Astrocyte of the spinal cord (primary cell): ENCODE measurements at places on chromosomes 5 and 9.

- DNase-seq, result no peak
Measured at GRCh38 chr9:134723037-134723436, 81.4 kb downstream of the COL5A1 start.

DNA sequence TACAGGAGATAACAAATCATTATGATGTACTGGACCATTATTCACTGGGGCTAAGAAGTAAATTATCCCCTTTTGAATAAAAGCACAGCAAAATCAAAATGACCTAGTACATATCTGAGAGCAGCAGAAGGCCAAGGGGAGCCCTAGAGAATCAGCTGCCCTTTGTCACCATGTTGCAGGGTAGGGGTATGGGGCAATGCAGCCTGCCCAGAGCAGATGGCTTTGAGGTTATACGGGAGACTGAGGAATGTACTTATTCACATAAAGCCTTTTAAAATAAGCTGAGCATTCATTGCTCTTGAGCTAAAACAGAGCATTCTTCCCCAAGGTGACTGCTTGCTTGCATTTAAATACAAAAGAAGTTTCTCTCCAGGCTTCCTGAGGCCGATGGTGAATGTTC is 2.6 kb upstream of the TNFAIP8 start:
- no peak for DNase-seq

DNA sequence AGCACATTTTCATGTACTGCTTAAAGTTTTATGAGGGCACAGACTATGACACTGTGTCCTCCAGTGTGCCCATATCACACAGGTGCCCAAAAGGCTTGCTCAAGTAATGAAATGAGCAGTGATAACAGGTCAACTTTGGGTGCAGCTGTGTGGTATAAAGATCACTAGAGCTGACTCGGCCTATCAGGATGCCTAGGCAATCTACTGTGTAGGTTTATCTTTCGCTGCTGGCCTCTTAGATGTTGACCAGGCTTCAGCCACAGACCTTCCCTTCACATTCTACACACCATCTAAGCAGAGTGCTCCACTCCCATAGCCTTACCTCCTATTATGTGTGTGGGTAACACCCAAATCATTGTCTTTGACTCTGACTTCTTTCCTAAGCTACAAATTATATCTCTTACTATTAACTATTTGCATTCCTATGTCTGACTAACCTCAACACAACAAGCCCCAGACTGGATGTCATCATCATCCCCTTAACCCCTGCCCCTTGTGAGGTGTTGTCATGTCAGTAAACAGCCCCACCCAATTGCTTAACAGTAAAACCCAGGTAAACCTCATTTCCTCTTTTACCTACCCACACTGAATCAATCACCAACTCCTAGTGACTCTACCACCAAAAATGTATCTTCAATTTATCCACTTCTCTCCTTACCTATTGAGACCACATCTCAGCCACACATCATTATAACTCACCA is 2.5 kb downstream of the SREK1IP1 start:
- no peak for DNase-seq

DNA sequence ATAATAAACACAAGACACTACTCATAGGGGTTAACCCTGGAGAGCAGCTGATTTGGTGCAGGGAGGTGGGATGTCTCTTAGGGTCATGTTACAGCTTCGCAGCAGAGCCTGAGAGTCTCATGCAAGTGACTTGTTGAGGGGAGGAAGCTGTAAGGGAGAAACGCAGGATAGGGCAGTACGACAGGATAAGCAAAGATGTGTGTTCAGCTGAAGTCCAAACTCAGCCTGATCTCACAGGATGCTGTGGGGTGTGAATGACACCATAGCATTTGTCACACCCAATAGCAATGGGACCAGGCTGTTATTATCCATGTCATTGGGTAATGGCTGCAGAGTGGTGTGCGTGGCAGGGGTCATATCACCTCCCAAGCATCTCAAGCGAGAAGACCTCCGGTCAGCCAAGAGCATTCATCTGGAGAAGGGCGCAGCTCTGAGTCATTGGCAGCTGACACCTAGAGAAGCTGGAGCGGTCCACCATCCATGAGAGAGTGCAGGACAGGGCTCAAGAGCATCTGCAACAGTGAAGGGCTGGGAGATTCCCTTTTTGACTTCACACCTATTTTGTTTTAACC is 49.2 kb upstream of the RPL26L1 start:
- DNase-seq, result peak; percentile 82

GRCh38 chr5:136764601-136765000 is 399.3 kb upstream of the TRPC7 start:
- no peak for DNase-seq

DNA sequence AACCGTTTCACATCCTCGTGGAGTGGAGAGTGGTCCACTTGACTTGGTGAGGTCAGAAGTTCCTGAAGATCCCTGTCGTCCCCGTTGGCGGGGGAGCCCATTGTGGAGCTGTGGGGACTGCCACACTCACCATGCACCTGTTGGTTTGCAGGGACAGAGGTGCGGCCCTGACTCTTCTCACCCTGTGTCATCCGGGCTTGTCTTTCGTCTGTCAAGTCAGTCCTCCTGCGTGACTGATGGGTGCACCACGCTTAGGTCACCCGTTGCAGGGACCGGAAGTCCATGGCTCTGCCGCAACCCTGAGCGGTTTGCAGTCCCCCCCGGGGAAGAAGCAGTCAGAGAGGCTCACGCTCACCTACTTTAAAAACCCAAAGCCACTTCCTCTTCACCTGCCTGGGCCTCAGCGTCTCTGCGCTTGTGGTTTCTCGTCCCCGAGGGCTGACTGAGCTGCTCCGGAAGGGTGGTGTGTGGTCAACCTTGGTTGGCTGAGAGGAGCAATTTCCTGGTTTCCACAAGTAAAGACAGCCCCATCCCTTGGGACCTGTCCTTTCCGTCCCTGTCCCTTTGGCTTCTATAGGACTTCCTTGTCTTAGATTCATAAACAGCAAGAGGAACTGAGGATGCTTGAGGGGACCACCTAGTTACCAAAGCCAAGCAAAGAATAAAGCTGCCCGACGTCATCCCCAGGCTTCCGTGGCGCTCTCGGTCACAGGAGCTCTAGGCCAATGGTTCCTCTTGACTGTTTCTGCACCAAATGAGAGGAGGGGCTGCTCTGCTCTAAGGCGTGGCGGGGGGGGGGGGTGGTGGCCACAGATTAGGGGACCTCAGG is 53.2 kb downstream of the USP20 start:
- no peak for DNase-seq

DNA sequence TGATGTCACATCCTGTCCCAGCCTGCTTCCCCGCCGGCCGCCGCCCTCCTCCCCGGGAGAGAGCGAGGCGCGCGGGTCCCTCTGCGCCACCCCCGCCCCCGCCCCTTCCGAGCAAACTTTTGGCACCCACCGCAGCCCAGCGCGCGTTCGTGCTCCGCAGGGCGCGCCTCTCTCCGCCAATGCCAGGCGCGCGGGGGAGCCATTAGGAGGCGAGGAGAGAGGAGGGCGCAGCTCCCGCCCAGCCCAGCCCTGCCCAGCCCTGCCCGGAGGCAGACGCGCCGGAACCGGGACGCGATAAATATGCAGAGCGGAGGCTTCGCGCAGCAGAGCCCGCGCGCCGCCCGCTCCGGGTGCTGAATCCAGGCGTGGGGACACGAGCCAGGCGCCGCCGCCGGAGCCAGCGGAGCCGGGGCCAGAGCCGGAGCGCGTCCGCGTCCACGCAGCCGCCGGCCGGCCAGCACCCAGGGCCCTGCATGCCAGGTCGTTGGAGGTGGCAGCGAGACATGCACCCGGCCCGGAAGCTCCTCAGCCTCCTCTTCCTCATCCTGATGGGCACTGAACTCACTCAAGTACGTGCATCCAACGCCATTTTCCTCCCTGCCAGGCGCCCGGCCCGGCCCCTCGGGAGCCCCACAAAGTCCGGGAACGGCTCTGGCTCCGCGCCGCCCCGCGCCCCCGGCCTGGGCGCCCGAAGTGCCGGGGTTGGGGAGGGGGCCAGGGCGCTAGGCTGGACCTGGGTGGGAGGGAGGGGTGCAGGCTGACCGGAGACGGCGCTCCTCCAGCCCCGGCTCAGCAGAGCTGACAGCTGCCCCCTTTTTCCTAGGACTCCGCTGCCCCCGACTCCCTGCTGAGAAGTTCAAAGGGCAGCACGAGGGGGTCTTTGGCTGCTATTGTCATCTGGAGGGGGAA is 12.0 kb upstream of the OLFM1 start:
- no peak for DNase-seq

DNA sequence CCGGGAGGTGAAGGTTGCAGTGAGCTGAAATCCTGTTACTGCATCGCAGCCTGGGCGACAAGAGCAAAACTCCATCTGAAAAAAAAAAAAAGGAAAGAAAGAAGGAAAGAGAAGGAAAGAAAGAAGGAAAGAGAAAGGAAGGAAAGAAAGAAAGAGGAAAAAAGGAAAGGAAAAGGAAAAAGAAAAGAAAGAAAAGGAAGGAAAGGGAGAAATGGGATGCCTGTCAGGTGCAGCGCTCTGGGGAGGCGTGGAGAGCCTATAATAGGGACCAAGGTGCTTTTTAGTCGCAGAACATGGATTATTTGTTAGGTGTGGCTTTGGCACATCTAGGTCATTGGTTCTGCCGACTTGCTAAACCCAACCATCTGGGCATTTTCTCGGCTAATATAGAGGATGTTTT is 17.9 kb downstream of the EXOSC2 start:
- DNase-seq, result no peak

- DNase-seq, result no peak
Measured at GRCh38 chr5:73694089-73694488, 68.1 kb downstream of the ARHGEF28 start.

DNA sequence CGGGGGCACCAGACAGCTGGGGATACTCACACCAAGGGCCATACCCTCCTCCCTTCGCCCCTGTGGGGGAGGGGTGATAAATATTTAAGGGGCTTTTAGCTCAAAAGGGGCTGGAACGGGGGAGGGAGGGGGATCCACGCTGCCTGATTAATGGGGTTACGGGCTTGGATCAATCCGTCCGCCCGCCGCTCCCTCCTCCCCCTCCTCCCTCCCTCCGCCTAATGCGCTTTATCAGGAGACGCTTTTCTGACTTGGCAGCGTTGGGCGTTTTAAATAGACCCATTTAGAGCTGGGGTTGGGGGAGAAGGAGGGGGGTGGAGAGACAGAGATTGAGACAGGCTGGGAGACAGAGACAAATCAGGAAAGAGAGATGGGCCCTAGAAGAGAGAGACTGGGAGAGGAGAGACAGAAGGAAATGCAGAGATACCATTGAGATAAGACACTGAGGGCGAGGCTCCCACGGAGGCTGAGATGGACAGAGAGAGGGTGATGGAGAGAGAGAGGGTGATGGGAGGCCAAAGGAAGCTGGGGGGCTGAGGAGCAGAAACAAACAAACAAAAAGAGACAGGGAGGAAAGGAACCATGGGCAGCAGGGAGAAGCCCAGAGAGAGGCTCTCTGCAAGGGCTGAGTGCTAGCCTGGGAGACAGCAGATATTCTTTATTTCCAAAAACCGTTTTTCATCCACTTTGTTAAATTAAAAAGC is 10.3 kb downstream of the CNTFR start:
- no peak for DNase-seq

GRCh38 chr5:137490591-137490990 is 8.5 kb downstream of the SPOCK1 start:
- no peak for DNase-seq

- no peak for DNase-seq
Measured at GRCh38 chr5:157713830-157714595, 17.2 kb upstream of the THG1L start.

DNA sequence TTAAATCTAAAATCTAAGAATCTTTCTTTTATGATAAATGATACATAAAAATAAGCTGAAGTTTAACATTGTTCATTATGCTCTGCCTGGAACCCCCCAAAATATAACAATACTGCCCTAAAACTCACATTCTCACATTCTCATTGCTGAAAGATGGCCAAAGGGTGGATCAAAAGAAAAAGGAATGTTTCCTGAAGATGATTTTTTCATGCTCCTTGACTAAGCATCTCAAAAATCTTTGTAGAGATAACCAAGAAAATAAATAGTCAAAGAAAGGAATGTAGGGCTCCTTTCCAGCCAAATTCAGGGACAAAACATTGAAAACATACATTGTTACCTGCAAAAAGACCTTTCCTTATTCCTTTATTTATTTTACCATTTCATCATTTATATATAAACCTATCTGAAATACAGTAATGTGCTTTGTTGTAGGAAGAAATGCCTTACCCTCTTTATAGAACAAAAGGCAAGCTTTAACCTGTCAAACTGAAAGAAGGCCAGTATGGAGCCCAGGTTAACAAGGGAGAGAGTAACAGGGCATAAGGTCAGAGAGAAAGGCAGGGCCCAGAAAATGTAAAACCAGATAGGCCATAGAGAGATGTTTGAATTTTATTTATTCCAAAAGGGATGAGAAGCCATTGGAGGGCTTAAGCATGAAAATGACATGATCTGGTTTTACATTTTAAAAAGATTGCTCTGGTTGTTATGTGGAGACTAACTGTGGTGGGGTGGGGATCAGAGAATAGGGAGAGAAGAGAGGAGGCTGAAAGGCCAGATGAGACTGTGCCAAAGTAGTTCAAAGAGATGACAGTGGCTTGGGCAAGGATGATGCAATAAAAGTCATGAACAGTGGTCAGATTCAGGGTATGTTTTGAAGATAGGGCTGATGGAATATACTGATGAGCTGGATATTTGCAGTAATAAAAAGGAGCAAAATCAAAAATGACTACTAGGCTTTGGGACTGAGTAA is 37.3 kb upstream of the CDK5RAP2 start:
- DNase-seq, result no peak

DNA sequence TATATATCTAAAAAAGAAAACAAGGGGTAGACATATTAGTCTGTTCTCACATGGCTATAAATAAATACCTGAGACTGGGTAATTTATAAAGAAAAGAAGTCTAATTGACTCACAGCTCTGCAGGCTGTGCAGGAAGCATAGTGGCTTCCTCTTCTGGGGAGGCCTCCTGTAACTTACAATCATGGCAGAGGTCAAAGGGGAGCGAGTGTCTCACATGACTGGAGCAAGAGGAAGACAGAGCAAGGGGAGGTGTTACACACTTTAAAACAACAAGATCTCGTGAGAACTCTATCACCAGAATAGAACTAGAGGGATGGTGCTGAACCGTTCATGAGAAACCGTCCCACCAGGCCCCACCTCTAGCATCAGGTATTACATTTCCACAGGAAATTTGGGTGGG is 616.8 kb downstream of the TLE4 start:
- no peak for DNase-seq

DNA sequence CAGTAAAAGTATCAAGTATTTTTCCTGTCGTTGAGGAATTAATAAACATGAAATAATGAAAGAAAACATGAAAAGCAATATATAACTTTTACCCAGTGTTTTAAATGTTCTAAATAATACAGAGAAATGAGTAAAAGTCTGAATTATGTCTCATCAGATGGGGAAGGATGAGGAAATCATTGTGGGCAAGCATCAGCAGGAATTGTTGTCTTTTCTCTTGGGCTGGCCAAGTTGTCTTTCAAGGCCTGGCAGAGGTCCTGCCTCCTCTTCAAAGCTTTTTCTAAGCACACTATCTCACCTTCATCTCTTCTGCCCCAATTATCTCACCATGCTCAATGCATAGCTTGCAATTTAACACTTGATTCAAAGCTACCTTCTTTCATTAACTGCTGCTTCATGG is 41.9 kb downstream of the MOCS2 start:
- peak; percentile 43 for DNase-seq

GRCh38 chr9:4016789-4017188 is 283.1 kb downstream of the GLIS3 start:
- DNase-seq, result no peak
